ENCODE measurements at places on chromosomes 5 and 9.

DNA sequence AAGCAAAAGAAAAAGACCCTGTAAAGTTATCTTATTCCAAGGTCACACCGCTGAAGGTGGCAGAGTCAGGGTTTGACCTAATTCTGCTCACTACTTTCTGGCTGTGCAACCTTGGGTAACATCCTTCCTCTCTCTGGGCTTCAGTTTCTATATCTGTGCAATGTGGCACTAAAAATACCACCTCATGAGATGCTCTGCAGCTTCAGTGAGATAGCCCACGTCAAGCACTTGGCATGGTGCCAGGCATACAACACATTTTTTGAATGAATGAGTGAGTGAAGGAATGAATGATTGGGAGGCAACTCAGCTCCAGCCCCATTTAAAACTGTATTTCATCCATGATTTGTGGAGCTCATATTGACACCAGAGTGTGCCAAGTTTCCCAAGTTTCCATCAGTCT lies 62.3 kb downstream of the FOXI1 start:
- no peak for DNase-seq

DNA sequence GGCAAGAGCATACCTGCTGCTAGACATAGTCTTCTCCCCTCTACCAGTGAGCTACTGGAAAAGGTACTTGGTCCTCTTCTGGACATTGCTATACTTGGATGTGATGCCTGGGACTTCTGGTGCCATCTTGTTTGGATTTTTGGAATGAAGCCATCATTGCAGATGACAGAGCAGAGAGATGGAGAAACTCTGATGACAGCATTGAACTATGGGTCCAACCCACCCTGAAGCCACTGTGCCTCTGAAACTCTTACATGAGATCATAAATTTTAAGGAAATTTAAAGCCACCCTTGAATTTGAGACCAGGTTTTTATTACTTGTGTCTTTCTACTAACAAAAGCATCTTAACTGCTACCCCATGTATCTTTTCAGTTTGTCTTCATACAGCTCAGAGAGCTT lies 151.1 kb upstream of the SMIM23 start:
- no peak for DNase-seq

- DNase-seq = no peak
These were observed 16.6 kb downstream of the POU5F2 start for GRCh38 chr5:93724791-93725190.

GRCh38 chr9:88979021-88979420 lies 12.2 kb upstream of the S1PR3 start:
- DNase-seq = no peak

DNA sequence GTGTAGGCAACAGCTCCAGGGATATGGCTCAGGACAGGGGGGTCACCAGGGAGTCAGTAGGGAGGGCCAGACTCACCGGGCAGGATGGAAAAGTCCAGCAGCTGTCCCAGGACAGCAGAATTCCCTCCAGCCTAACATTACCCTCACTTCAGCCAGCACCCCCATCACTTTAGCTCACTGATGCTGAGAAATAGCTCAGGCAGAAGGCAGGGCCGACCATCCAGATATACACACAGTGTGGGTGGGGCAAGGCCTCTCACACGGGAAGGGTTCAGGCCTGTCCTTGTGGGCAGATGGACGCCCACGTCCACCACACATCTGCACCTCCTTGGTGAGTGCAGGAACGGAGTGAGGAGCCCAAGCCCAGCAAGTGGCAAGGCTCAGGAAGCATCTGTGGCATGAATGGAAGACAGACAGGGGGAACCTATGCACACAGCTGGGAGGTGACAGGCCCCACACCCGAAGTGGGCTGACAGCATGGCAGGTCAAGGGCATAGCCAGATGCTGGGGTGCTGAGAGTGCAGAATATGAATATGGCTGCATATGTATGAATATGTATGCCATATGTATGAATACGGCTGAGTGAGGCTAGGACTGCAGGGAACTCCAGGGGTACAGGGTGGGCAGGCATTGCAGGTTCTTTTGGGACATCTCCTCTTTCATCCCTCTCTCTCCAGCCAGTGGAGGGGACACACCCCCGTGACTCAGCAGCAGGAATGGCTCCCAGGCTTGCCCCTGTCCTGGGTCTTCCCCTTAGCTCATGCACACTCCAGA lies 17.0 kb downstream of the BICD2 start:
- no peak for DNase-seq

GRCh38 chr5:180618829-180619562 lies 27.7 kb upstream of the SCGB3A1 start:
- no peak for DNase-seq

DNA sequence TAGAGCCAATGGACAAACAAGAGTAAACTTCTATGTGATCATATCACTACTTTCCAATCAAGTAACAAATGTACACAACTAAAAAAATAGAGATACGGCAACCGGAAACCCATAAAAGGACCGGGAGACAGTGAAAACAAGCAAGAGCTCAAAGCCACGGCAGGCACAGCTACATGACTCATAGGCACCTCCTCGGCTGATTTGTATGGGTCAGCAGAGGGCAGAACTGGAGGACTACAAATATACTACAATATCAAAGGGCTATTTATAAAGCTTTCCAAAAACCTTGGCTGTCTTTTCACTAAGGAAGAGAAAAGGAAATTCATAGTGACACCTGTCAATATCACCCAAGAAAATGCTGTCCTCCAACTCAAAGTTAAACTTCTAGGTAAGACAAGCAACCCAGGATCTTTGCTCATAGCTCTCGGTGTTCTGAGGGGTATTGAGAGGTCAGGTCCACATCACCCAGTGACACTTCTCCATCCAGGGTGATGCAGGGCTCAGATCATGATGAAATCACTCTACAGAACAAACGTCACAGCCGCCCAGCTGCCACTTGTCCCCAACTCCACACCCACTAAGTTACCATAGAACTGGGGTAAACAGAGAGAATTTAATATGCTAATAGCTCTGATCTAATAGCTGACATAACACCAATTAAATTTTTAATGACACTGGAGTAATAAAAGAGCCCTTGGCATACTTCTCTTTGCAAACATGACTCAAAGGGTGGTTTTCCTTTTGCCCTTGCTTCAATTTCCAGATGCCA lies 41.3 kb downstream of the PFDN1 start:
- no peak for DNase-seq

DNA sequence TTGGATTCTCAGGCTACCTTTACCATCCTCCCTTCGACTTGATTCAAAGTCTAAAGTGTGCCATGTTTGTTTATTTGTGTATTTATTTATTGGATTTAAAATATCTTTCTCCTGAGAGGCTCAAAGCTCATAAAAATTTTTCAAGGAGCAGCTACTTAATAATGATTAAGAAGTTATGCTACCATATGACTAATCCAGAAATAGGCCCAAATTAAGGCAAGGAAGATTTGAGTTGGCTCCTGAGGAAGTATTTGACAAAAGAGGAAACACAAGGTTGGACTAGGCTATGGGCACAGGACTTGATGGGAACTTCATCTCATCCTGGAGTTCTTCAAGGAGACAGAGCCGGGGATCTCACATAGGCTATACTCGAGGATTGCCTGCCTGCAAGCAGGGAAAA lies 22.4 kb upstream of the PPP2CA start:
- DNase-seq = no peak

DNA sequence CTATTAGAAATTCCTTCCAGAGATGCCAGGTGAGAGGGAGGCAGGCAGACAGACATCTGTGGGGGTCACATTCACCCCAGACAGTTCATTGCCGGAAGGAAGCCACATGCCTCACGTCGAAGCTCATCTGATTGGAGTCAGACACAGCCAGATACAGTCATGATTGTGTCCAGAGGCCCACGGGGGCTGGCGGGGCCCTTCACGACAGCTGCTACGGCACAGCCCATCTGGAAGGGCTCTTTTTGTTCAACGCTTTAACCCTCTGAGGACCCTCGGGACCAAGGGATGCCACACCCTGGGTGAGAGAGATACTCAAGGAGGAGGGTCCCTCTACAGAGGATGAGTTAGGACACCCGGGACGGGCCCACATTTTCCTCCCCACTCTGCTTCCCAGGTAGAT lies 31.9 kb upstream of the GABRP start:
- DNase-seq = no peak

DNA sequence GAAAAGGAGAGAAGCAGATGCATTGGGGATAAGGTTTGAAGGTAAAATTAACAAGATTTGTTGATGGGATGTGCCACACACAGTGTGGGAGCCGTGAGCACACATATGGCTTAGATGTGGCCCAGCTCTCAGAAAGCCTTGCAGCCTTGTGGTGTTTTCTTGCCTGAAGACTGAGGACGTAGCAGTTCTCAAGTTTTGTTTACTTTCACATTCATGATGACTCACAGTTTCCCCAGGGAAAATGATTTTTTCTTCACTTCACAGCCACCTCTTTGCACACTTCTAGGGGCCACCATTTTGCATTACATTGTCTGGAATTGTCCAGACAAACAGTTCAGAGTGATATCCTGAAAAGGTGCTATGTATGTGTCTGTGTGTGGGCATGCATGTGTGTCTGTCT lies 126.2 kb downstream of the BASP1 start:
- DNase-seq = no peak

DNA sequence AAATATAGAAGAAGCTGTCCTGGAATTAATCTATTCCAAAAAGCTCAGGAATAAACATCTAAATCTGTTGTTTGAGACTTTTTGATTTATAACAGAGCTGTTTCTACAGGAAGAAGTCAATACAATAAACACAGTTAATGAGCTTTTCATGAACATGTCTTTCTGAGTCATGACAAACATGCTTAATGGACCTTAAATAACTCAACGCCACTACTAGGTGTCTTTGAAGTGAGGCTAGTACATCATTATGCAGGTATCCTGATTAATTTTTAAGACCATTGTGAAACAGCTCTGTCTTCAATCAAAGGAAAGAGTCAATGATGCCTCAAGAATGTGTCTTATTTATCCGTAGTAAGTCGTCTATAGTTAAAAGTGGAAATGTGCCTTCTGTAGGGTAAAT lies 131.6 kb downstream of the GABRB2 start:
- no peak for DNase-seq

- DNase-seq = no peak
These were observed 489.6 kb upstream of the ZNF608 start for GRCh38 chr5:125236007-125236406.

GRCh38 chr9:99881769-99882168 lies 24.7 kb upstream of the STX17 start:
- DNase-seq = no peak
